ENCODE measurements at places on chromosomes 6 and 20. TPM values are rescaled to one million over a fixed set of nuclear protein-coding genes. Genes with fewer than 3 reads are reported as not detected.

FAM209A gene
- total RNA-seq = not detected

RAET1G gene
- not detected for total RNA-seq

SOX12 gene
- total RNA-seq = 4.6 TPM

LAMA4 gene
- total RNA-seq = 6.9 TPM

ZSCAN23 gene
- 0.75 TPM for total RNA-seq

SRSF12 gene
- total RNA-seq = 0.41 TPM

PTCRA gene
- 0.66 TPM for total RNA-seq

EEF1A2 gene
- 19.0 TPM for total RNA-seq

AGPAT1 gene
- 10.1 TPM for total RNA-seq

ZC3H12D gene
- total RNA-seq = 0.08 TPM

UBD gene
- total RNA-seq = 5.2 TPM

RAET1E gene
- total RNA-seq = not detected

CEP250 gene
- total RNA-seq = 7.6 TPM

GABRR2 gene
- 0.19 TPM for total RNA-seq

KCNK5 gene
- 18.2 TPM for total RNA-seq

CEP162 gene
- 4.0 TPM for total RNA-seq

ESR1 gene
- 0.19 TPM for total RNA-seq

MYB gene
- total RNA-seq = 0.15 TPM

RPP40 gene
- 2.7 TPM for total RNA-seq

SLC17A3 gene
- total RNA-seq = not detected

FGD2 gene
- 4.2 TPM for total RNA-seq

SLC17A9 gene
- total RNA-seq = 1.9 TPM

PPIL6 gene
- total RNA-seq = 2.3 TPM

PNLDC1 gene
- 0.35 TPM for total RNA-seq

OTOR gene
- not detected for total RNA-seq

KCNK16 gene
- total RNA-seq = 3.3 TPM

OR2H1 gene
- total RNA-seq = not detected

ZNF311 gene
- total RNA-seq = 0.58 TPM

KCNQ5 gene
- total RNA-seq = 0.32 TPM

BNIP5 gene
- total RNA-seq = 0.13 TPM

OPN5 gene
- total RNA-seq = not detected

PSORS1C1 gene
- 0.26 TPM for total RNA-seq

HLA-DOB gene
- not detected for total RNA-seq

IL17A gene
- not detected for total RNA-seq

CALHM5 gene
- total RNA-seq = 0.31 TPM

BPIFA1 gene
- total RNA-seq = not detected

PRR18 gene
- 0.06 TPM for total RNA-seq

LCA5 gene
- 2.3 TPM for total RNA-seq

VPS16 gene
- total RNA-seq = 21.1 TPM

CD40 gene
- total RNA-seq = 10.6 TPM

GPR63 gene
- 0.70 TPM for total RNA-seq

FIG4 gene
- total RNA-seq = 7.3 TPM

TRIM15 gene
- total RNA-seq = 0.12 TPM

POU5F1 gene
- total RNA-seq = 2.3 TPM

HTR1B gene
- not detected for total RNA-seq

TP53INP2 gene
- 4.8 TPM for total RNA-seq

HLA-DQB2 gene
- total RNA-seq = 0.37 TPM

RBM38 gene
- total RNA-seq = 6.6 TPM

Measured in pancreas (tissue), 10 donors.